KG1 (cell line): ENCODE measurements at places on chromosomes 6 and 20.
A peak's percentile ranks its signal among the peaks of the same experiment; 100 is the strongest.

DNA sequence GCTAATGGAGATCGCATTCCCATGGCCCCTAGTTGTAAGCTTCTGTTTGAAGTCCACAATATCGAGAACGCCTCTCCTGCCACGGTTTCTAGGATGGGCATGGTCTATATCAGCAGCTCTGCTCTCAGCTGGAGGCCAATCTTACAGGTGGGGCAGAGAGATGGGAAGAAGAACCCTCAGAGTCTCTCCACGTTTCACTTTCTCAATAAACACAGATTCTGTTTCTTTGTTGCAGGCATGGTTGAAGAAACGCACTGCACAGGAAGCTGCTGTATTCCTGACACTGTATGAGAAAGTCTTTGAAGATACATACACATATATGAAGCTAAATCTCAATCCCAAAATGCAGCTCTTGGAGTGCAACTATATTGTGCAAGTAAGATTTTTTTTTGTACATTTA lies 157.9 kb downstream of the DNAH8 start:
- DNase-seq: no peak

DNA sequence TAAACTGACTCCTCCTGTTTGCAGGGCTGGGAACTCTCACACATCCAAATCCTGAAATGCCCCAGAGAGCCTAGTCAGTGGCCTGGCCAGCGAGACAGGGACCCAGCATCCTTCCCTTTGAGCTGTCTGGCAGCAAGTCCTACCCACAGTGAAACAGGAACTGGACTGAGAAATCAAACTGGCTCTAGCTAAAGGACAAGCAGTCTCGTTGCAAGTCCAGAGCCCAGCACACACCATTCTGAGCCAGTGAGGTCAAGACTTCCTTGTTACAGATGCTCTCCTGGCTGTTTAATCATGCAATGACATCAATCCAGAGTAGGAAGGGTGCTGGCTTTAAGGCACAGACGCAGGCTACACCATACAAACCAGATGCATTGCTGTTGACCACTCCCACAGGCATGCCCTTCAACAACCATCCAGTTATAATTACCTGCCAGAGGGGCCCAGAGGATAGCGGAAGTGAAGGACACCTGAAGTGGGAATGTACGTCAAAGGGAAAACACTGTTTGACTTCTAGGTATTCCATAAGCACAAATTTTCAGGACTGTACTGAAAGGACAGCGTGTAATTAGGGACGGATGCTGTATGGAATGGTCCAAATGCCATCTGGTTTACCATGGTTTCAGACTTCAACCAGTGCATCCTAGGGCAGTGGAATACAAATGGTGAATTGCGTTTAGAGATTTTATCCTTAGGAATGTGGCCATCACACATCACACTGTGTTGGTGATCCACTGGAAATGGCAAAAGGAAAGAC lies 114.4 kb downstream of the SLC23A2 start:
- DNase-seq: no peak

DNA sequence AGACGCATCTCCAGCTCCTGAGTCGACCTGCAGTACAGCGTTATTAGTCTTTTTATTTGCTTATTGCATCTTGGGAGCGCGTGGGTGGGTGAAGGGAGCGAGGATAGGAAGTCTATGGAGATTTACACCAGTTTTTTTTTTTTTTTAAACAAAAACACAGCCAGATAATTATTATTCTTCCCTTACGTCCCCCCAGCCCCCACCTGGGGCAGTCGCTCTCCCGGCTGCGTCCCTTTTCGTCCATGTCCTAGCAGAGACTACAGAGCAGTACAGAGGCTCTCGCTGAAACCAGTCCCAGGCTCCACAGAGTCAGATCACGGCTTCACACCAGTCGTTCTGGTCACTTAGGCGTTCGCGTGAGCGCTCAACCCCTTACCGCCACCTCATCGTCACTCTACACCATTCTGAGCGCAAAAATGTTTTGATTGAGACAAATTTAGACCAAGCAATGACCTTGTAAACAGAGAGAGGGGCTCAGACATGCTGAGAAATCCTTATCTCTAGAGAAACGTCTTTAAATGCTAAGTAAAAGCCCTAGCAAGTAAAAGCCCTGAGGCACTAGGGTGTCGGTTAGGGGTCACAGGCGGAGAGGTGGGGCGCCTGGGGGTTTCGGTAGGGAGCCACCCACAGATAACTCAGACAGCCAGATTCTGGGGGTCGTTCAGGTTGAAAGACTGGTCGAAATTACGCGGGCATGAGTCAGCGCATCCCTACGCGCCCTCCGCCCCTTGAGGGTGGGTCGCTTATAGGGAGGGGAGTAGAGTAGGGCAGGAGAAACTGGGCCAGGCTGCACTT lies 975 bp upstream of the PPT2 start:
- DNase-seq: no peak

- no peak for DNase-seq
Observed at GRCh38 chr6:55979526-55979925, 104.1 kb upstream of the BMP5 start.

DNA sequence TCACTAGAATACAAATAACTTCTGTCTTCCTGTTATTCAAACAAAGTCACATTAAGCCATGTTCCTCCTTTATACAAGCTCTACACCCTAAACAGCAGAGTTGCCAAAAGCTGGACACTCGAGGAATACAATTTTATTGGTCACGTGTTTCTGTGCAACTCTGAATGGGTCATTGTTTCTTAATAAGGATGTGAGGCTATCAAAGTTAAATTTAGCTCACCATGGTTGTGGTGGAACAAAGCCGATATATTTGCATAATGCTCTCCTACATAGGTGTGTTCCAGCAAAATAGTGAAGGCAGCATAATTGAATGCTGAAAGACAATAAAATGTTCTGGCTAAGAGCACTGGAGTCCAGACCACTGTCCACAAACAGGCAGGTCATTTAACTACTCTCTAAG lies 36.9 kb upstream of the CD2AP start:
- no peak for DNase-seq

DNA sequence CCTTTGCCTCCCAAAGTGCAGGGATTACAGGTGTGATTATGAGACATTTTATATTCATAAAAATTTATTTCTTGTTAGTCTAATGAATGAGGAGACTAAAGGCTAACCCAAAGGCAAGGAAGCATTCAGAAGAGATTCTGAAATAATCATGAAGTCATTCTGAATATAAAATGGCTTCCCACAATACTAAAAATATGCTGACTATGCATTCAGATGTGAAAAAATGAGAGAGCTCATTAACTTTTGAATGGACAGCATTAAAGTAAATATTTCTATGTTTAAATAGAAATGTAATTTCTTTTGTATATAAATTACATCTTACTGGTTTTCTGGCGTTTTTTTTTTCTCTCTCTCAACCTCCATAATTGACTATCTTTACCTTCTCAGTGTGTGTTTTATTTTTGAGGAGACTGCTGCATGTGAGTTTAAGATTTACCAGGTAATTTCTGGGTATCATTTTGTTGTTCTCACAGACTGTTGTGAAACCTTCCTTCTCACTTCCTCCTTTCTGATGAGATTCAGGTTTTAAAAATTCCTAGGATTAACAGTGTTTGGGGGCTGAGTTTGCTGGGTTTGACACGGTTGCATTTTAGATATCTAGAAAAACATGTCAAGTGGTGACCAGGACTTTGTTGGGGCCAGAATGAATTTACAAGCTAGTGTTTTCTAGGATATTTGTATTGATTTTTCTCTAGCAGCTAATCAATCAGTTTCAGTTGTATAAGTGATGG lies 316.6 kb downstream of the CDKAL1 start:
- DNase-seq: no peak

DNA sequence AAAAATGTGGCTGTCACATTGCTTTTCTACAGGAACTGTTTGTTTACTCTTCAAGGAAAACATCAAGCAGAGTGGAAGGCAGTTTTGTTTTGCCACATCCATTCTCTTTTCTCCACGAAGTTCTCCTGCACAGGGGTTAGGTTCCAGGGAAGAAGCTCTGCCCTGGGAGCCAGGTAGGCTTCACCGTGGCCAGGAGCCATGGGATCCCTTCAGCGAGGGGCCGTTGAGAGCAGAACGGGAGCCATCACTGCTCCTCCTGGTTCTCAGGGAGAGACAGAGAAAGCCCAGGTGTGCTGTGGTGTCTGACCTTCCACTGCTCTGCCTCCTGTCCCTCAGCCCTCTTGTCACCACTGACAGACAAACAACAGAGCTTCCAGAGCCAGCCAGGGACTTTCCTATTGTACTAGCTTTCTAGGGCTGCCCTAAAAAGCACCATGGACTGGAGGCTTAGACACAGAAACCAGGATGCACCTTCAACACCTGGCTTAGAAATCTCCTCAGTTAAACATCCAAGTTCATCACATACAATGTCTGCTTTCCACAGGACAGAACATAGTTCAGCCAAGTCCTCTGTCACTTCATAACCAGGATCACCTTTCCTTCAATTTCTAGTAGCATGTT lies 75.6 kb upstream of the SLC22A23 start:
- no peak for DNase-seq

- DNase-seq: no peak
Observed at GRCh38 chr6:150076196-150076893, 7.4 kb upstream of the ULBP3 start.

DNA sequence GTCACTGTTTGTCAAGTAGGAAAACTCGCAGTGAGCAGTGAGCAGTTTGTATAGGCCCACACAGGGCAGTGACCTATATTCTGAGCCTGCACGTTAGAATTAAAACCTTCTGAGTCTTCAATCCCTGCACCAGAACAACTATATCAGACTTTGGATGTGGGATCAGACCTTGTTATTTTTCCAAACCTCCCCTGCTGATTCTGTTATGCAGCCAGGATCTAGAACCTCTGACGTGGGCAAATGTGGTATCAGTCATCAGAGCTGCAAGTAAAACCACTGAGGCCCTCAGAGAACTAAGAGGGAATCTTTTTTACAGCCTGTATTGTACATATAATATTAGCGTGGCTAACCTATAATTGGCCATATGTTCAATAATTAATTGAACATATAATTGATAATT lies 32.0 kb upstream of the AKAP7 start:
- DNase-seq: no peak

- no peak for DNase-seq
Observed at GRCh38 chr20:49561256-49561655, 6.7 kb downstream of the PTGIS start.

- no peak for DNase-seq
Observed at GRCh38 chr20:40902661-40903060, 126.0 kb upstream of the TOP1 start.

- DNase-seq: no peak
Observed at GRCh38 chr6:156774863-156775405, 2.2 kb upstream of the ARID1B start.

GRCh38 chr20:51020657-51021056 lies 2.2 kb downstream of the KCNG1 start:
- no peak for DNase-seq

DNA sequence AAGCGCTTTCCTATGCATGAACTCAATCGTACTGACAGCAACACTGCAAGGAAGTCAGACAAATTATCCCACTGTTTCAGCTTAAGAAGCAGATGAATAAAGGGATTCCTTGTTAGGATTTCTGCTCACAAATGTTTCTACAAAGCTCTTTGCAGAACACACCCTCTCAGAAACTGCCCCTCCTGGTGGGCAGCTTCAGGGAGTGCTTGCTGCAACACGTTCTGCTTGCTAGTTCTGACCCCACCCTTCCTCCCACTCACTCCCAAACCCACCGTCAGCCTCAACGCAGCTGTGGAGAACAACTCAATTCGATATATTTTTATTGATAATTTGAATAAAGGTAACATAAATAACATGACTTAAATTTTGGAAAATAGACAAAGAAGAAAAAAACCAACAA lies 250.8 kb upstream of the PRDM1 start:
- no peak for DNase-seq

GRCh38 chr6:145904868-145905267 lies 59.3 kb downstream of the SHPRH start:
- DNase-seq: no peak

- DNase-seq: no peak
Observed at GRCh38 chr6:25169553-25169952, 109.6 kb upstream of the CARMIL1 start.

DNA sequence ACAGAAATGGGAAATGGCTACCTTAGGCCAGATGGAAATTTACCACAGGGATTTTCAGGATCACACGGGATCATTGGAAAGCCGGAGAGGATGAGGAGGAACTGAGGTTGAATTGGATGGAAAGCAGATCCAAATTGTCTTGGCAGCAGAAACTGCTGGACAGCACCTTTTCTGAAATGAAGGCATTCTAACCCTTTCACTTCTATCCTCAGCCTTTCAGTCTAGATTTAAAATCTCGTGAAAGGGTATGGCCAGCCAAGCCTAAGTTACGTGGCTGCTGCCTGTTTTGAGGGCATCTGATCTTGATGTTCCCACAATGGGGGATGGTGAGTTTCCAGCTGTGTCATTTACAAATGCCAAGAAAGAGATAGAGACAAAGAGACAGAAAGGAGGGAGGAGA lies 358.2 kb downstream of the KIF16B start:
- DNase-seq: no peak

DNA sequence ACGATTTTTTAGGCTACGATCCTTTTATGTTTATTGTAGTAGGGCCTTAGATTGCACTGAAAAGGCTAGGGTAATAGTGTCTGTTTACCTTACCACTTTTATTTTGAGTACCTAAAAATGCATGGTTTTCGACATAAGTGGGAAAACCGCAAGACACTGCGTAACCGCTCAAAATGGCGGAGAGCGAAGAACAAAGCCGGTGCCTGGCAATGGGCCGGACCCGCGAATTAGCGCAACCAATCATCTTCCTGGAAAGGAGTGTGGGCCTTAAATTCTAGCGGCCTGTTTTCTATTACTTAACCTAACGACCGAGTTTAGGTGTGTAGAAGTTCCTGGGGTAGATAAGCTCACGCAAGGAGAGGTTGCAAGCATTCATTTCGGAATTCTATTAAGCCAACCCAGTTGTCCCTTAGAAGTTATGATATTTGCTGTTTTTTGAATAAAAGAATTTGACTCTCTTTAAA lies 118.0 kb downstream of the HFE start:
- peak; percentile 59 for DNase-seq

GRCh38 chr6:44652547-44652946 lies 265.0 kb downstream of the CDC5L start:
- no peak for DNase-seq

DNA sequence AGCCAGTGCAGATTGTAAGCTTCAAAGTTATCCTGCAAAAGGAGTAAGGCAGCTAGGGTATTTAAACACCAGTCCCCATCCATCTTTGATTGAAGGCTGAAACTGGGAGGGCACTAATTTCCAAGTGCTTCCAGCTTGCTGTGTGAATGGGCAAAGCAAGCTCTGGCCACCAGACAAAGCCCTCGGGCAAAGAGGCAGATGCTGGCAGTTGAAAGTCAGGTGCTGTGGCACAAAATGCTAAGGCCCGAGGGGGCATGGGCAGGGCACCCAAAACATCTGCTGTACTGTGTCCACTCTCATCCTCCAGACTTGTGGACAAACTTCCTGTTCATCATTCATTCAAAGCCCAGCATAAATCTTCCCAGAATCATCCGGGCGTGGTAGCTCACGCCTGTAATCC lies 62.9 kb downstream of the TRMT6 start:
- DNase-seq: no peak

- no peak for DNase-seq
Observed at GRCh38 chr6:43873806-43874714, 104.0 kb downstream of the VEGFA start.
